Heart left ventricle (tissue), 16 donors: ENCODE measurements at places on chromosomes 4 and X. TPM values are rescaled to one million over a fixed set of nuclear protein-coding genes. Genes with fewer than 3 reads are reported as not detected.
A peak's percentile ranks its signal among the peaks of the same experiment; 100 is the strongest.

The ATP8A1 gene
- total RNA-seq: 12.9 TPM

The FGF2 gene
- total RNA-seq: 8.7 TPM

The ZNF630 gene
- 2.3 TPM for total RNA-seq

The KANTR gene
- 8.2 TPM for total RNA-seq

The SPANXC gene
- total RNA-seq: not detected

The IL21 gene
- not detected for total RNA-seq

The TMPRSS11B gene
- total RNA-seq: not detected

The ATP1B4 gene
- 0.12 TPM for total RNA-seq

The RAB9A gene
- 19.0 TPM for total RNA-seq

The ARHGAP36 gene
- total RNA-seq: not detected

DNA sequence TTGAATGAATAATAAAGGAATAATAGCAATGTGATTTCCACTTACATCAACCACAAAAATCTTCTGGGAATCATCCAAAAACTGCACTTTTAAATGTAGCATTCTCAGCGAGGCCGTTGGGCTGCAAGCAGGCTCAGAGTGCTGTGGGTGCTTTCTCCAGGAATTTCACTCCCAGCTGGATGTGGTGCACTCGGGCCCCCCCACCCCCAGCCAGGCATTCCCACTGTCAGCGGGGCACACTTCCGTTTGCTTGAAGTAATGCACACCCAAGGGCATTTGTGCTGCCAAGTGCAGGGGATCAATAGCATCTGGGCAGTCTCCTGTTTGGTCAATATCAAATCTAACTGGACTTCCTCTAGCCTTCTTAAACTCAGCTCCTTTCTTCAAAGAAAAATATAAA is at the start of gene FRMD7:
TSS of gene FRMD7 (minus strand) at position 278 of the 400 bp plus-strand sequence. CDS start at position 102, 176 bp downstream.
- no peak within 1 kb of the TSS for H3K27ac ChIP-seq
- DNase-seq: no peak
- H3K4me3 ChIP-seq: no peak within 1 kb of the TSS
- H3K36me3 ChIP-seq: no peaks in the 10 kb centered on the region
- no peaks in the 10 kb centered on the region for H3K4me1 ChIP-seq
- no peaks in the 10 kb centered on the region for H3K27me3 ChIP-seq

- no peaks in the 10 kb centered on the region for H3K36me3 ChIP-seq
- H3K4me3 ChIP-seq: no peak overlapping the region
- H3K4me1 ChIP-seq: no peaks in the 10 kb centered on the region
- H3K27me3 ChIP-seq: no peaks in the 10 kb centered on the region
- no peak for DNase-seq
Measured at GRCh38 chr4:161841759-161842158, 322.0 kb downstream of the FSTL5 start.

GRCh38 chrX:75301060-75301459 is 27.2 kb downstream of the UPRT start:
- H3K27ac ChIP-seq: no peak overlapping the region

GRCh38 chrX:10233696-10234095 is 76.9 kb downstream of the CLCN4 start:
- H3K36me3 ChIP-seq: peaks cover 6% of the 10 kb centered on the region
- H3K27ac ChIP-seq: no peak overlapping the region
- no peaks in the 10 kb centered on the region for H3K4me1 ChIP-seq
- no peak overlapping the region for H3K4me3 ChIP-seq
- no peaks in the 10 kb centered on the region for H3K27me3 ChIP-seq

- DNase-seq: no peak
- H3K4me1 ChIP-seq: no peaks in the 10 kb centered on the region
- H3K36me3 ChIP-seq: no peaks in the 10 kb centered on the region
Measured at GRCh38 chr4:182240161-182241130, 2.8 kb upstream of the TENM3 start.

DNA sequence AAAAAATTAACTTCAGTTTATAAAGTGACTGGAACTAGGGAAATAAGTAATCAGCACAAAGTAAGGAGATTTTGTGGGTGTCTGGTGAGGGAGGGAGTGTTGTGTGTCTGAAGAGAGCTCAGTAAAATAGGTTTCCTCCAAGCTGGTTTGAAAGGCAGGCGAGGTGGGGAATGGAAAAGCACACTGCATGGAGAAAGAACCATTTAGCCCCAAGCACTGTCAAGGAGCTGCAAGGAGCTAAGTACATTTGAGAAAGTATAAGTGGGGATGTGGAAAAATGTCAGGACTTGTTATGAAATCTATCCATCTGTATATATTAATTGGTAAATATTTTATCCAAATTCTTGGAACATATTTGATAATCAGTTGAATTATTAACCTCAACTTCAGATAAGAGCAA is 956 bp downstream of the C4orf51 start:
- no peaks in the 10 kb centered on the region for H3K36me3 ChIP-seq
- DNase-seq: no peak
- no peak overlapping the region for H3K27ac ChIP-seq

GRCh38 chr4:185774131-185774653 is 37.8 kb downstream of the SORBS2 start:
- H3K27me3 ChIP-seq: no peaks in the 10 kb centered on the region
- no peaks in the 10 kb centered on the region for H3K36me3 ChIP-seq
- H3K4me1 ChIP-seq: no peaks in the 10 kb centered on the region

DNA sequence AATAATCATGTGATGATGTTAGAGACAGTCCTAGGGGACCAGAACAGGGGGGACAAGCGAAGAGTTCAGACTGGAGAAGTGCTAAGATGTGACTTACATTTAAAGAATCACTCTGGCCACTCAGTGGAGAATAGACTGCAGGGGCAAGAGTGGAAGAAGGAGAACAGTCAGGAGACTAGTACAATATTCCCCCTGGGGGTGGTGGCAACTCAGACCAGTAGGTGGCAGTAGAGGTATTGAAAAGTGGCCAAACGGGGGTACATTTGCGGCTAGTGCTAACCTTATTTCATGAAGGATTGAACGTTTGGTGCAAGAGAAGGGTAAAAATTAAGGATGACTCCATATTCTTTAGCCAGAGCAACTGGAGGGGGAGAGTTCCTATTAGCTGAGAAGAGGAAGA is 2.7 kb upstream of the BMX start:
- DNase-seq: no peak
- H3K27me3 ChIP-seq: no peaks in the 10 kb centered on the region
- H3K4me3 ChIP-seq: no peak overlapping the region

DNA sequence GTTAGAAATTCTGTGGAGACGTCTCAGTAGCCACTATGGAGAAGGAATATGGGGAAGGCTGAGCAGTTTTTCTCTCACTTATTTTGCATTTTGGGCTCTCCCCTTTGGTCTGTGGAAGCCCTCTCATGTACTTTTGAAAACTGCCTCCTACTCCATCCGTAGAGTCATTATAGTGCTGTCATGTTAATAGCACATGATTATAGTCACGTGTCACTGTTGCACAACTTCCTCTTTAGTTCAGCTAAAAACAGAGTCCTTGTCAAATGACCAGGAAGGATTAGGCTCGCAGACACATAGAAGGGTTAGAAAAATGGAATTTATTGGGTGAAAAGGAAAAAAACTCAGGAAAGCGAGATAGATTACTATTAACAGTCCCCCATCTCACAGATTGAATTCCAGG is 258.2 kb upstream of the CXorf51A start:
- no peak overlapping the region for H3K27ac ChIP-seq
- H3K4me3 ChIP-seq: no peak overlapping the region
- no peak for DNase-seq

GRCh38 chr4:138909587-138909986 is 106.0 kb upstream of the NOCT start:
- no peak for DNase-seq
- H3K4me1 ChIP-seq: peaks cover 10% of the 10 kb centered on the region

DNA sequence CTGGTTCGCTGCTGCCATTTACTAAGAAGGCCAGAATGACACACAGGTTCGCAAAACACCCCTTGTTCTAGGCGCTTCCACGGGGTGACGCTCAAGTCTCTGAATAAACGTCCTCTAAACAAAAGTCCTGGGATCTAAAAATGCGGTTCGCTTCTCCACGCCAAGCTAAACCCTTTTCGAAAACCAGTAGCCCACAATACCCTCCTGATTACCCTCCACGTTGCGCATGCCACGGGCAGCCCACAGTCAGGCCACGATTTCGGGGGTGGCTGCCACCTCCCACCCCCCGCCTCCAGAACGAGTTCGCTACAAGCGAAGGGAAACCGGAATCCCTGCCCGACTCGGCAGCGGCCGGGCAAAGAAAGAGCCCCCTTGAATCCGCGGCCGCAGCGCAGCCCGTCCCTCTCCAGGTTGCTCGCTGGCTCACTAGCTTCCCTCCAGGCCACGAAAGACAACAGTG is 423 bp downstream of the RPL39 start:
- peak overlapping the region; percentile 98 for H3K27ac ChIP-seq
- no peak for DNase-seq
- peaks cover 31% of the 10 kb centered on the region for H3K36me3 ChIP-seq
- H3K27me3 ChIP-seq: no peaks in the 10 kb centered on the region
- no peaks in the 10 kb centered on the region for H3K4me1 ChIP-seq

GRCh38 chrX:39895218-39896110 is 202.3 kb downstream of the BCOR start:
- H3K36me3 ChIP-seq: no peaks in the 10 kb centered on the region
- no peak overlapping the region for H3K27ac ChIP-seq
- no peak for DNase-seq
- no peaks in the 10 kb centered on the region for H3K27me3 ChIP-seq
- peaks cover 5% of the 10 kb centered on the region for H3K4me1 ChIP-seq
- H3K4me3 ChIP-seq: no peak overlapping the region

DNA sequence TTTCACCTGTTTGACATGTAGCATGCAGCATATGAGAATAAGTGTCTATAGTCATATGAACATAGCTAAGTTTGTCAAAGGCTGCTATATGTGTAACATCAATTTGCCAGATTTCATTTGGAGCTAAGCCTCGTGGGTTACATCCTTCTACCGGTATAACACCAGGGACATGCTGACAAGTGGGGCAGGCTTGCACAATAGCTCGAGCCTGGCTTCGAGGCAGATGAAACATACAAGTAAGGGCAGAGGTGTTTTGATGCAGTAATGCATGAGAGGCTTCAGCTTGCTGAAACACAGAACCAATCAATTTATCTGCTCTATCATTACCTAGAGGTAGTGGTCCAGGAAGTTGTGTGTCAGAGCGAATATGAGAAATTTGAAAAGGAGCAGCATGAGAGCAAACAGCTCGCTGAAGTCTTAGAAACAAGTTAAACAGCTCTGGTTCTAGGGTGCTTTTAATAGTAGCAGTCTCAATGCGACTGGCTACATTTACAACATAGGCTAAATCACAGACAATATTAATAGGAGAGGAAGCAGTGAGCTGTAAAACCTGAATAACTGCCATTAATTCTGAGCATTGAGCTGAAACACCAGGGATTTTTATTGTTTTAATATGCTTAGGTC is 14.9 kb upstream of the UGDH start:
- H3K36me3 ChIP-seq: no peaks in the 10 kb centered on the region
- H3K4me3 ChIP-seq: no peak overlapping the region
- no peaks in the 10 kb centered on the region for H3K27me3 ChIP-seq
- H3K27ac ChIP-seq: no peak overlapping the region
- no peaks in the 10 kb centered on the region for H3K4me1 ChIP-seq

DNA sequence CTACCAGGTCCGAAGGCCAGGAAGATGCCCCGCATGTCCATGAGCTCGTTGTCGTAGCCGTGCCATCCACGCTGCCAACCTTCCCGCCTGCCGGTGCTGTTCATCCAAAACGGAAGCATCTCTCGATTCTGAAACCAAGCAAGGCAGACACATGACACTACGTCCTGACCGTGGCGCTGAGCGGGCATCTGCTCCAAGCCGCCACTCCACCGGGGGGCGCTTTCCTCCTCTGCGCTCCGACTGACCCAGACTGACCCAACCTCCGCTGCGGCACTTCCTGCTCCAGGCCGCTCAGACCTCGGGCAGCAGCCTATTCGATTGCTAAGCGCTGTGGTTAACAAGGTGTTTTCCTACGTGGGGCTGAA is 120.5 kb downstream of the ENPP6 start:
- H3K4me1 ChIP-seq: no peaks in the 10 kb centered on the region
- DNase-seq: peak; percentile 52
- H3K36me3 ChIP-seq: no peaks in the 10 kb centered on the region
- no peaks in the 10 kb centered on the region for H3K27me3 ChIP-seq
- H3K4me3 ChIP-seq: peak overlapping the region; percentile 31

GRCh38 chr4:1044469-1045192 is 33.2 kb downstream of the FGFRL1 start:
- no peak overlapping the region for H3K4me3 ChIP-seq
- no peak for DNase-seq
- no peaks in the 10 kb centered on the region for H3K36me3 ChIP-seq

DNA sequence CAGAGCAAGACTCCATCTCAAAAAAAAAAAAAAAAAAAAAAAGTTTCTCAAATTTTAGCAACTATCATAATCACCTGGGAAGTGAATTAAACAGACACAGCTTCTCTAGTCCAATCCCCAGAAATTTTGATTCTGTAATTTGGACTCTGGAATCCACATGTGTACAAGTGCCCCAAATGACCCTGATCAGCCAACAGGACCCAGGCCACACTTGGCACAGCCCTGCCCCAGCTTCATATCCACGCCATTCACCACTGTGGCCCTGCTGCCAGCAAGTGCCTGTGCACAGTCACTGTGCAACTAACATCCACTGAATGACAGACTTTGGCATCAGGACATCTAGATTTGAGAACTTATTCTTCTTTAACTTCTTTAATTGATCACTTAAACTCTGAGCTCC is 14.1 kb upstream of the CXCL13 start:
- no peaks in the 10 kb centered on the region for H3K4me1 ChIP-seq
- H3K4me3 ChIP-seq: no peak overlapping the region
- no peaks in the 10 kb centered on the region for H3K36me3 ChIP-seq
- H3K27me3 ChIP-seq: no peaks in the 10 kb centered on the region
- no peak overlapping the region for H3K27ac ChIP-seq

- no peaks in the 10 kb centered on the region for H3K4me1 ChIP-seq
- peaks cover 4% of the 10 kb centered on the region for H3K27me3 ChIP-seq
- no peak for DNase-seq
- no peaks in the 10 kb centered on the region for H3K36me3 ChIP-seq
- no peak overlapping the region for H3K4me3 ChIP-seq
Measured at GRCh38 chr4:42167709-42168108, 15.3 kb upstream of the BEND4 start.

- peak overlapping the region; percentile 96 for H3K27ac ChIP-seq
- peak overlapping the region; percentile 88 for H3K4me3 ChIP-seq
- peaks cover 5% of the 10 kb centered on the region for H3K36me3 ChIP-seq
- DNase-seq: no peak
- no peaks in the 10 kb centered on the region for H3K27me3 ChIP-seq
Measured at GRCh38 chr4:55397126-55397436, 1.3 kb downstream of the TMEM165 start.

DNA sequence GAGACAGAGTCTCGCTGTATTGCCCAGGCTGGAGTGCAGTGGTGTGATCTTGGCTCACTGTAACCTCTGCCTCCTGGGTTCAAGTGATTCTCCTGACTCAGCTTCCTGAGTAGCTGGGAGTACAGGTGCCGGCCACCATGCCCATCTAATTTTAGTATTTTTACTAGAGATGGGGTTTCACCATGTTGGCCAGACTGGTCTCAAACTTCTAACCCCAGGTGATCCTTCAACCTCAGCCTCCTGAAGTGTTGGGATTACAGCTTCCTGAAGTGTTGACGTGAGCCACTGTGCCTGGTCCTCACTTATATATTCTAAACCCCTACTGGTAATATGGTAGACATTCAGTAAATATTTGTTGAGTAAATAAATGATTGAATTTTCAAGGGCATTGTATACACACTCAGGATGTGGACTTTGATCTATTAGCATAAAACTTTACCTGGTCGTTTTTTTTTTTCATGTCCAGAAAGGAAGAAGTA is 33.0 kb downstream of the MTHFD2L start:
- no peak for DNase-seq
- no peak overlapping the region for H3K27ac ChIP-seq
- H3K4me3 ChIP-seq: no peak overlapping the region
- no peaks in the 10 kb centered on the region for H3K27me3 ChIP-seq
- H3K4me1 ChIP-seq: no peaks in the 10 kb centered on the region
